Pulmonary artery endothelial cell (primary cell): ENCODE measurements at places on chromosomes 7 and 10.

DNA sequence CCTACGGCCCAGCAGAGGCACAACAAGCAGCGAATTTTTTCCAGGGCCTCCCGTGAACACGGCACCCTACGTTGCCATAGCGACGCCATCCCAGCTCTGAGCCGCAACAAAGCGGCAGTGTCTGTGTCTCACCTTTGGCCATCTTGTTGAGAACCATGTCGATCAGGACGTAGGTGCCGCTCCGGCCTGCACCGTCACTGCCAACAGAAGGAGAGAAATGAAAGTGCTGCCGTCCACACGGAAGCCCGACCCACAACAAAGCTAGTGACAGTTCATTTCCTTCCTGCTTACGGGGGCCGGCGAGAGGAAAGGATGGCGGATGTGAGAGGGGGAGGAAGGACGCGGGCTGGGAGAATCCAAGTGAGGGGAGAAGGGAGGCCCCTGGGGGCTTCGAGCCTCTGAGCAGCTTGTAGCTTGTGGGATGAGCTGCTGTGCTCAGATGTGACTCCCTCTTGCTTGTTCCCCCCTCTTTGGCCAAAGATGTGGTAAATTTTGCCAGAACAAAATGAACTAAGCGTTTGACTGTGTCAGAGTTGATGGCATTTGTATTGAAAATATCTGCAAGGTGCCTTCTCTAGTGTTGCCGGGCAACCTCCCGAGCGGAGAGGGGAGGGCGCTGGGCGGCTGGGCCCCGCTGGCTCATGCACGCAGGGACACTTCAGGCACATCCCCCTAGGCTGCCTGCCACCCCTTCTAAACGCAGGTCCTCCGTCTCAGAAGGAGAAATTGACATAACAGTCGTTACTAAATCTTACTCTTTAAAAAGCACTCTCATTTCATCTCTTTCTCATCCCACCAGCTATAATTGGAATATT is 232.2 kb downstream of the DNAJB6 start:
- DNase-seq: no peak

DNA sequence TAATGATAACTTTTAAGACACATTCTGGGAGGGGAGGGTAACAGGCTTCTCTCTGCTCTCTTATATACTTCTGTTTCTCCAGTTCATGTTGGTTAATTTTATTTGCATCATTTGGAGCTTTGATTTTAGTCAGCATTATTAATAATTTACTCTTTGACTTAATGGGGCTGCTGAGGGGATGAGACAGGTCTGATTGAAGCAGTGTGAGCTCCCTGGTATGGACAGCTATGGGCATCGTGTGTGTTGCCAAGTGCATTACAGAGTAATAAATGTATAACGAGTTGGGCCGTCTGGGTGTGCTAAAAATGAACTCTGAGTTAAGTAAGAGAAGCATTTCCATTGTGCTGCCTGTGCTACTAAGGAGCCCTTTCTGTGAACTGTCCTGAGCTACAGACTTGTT is 31.7 kb upstream of the IKZF1 start:
- no peak for DNase-seq

GRCh38 chr10:122191936-122192541 is 79.1 kb upstream of the BTBD16 start:
- no peak for DNase-seq

DNA sequence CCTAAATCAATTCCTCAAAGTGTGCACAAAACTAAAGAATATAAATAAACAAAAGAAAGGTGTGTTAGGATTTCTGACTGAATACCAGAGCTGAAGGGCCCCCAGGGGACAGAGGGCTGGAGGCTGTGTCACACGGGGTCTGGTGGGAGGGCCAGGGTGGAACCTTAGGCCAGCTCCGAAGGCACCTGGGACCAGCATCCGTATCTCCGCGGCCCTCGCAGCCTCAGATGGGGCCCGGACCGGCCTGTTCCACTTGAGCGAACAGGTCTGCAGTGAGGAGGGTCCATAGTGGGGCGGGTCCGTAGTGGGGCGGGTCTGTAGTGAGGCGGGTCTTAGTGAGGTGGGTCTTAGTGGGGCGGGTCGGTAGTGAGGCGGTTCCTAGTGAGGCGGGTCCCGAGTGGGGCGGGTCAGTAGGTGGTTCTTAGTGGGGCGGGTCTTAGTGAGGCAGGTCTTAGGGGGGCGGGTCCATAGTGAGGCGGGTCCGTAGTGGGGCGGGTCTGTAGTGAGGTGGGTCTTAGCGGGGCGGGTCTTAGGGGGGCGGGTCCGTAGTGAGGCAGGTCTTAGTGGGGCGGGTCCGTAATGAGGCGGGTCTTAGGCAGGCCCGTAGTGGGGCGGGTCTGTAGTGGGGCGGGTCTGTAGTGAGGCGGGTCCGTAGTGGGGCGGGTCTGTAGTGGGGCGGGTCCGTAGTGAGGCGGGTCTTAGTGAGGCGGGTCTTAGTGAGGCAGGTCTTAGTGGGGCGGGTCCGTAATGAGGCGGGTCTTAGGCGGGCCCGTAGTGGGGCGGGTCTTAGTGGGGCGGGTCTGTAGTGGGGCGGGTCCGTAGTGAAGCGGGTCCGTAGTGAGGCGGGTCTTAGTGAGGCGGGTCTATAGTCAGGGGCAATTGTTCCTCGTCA is 15.1 kb downstream of the GPR146 start:
- no peak for DNase-seq

DNA sequence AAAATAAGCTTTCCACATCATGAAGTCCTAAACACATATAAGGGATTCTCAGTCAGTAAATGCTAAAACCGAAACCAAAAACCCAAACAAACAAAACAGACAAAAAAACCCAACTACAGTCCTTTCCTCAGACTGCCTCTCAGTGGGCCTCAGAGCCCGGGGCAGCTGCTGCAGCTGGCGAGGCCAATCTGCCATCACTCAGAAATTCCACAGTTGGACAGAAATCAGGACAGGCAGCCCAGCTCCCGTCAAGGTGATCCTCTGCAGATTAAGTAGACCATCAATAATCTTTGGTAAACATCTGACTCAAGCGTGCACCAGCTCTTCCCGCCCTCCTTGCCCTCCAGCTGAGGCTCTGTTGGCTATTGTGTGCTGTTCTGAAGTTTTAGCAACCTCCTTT is 142.2 kb downstream of the ATXN7L1 start:
- DNase-seq: no peak

DNA sequence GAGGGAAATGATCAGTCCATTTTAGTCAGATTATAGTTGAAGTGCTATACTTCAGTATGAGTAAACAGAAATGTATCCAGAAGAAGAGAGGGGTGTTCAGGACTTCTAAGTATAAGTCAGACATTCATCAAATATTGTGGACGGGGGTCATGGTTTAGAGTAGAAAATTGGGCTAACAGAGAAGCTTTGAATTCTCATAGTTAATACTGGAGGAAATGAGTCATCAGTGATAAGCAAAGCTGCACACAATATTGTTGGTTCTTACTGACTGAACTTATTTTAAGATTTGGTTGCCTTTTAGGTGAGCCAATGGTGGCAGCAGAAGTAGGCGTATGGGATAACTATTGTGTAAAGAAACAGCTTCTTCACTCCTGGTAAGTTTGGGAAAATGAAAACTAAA is 1.7 kb upstream of the SUMF2 start:
- DNase-seq: no peak

DNA sequence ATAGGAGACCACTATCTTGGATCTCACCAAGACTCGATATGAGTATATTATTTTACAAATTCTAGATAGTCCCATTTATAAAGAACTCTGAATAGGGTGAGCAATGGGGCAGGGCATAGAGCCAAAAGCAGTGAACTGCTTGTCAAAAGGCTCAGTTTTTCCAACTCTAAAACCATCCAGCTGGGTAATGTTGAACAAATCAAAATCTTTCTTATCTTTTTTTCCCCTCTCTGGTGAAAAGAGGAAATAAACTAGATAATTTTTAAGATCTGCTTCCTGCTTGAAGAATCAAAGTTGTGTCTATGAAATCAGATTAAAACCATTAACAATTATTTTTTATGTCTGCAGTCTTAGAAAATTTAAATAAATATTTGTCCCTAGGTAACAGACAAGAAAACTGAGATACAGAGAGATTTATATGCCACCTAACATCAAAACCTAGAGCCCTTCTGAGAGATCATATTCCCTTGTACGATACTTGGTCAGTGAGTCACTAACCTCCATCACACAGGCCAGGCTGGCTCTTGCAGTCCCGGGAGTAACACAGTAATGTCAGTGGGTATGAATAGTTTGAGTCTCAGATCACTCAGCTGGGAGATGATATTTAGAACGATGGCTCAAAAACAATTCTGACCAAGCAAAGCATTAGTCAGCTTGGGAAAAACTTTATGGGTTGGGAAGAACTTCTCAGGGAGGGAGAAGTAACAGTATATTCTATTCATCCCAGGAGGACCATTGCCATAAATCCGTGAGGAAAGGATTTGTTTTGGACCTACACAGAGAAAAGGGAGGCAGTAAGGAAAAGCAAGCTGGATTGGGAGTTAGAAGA is 178.8 kb downstream of the REEP3 start:
- no peak for DNase-seq

- no peak for DNase-seq
Measured at GRCh38 chr7:66379542-66380160, 174.5 kb downstream of the TPST1 start.

GRCh38 chr7:604884-605531 is 85.4 kb upstream of the PDGFA start:
- DNase-seq: no peak

DNA sequence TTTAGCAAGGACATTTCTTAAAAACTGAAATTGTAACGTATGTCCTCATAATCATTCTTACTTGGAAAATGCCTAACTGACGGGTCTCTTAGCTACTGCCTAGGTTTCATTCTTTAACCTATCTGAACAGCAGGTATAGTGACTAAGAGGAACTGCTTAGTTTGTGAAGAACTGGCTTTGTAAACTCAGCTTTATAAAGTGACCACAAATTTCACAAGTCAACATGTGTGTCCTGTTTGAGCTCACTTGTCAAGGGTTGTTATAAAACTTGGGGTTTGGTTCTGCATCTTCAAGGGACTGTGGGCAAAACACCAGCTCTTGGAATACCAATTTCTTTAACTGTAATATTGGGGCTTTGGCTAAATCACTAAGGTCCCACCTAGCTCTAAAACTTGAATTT is 32.2 kb downstream of the MRPS33 start:
- no peak for DNase-seq

GRCh38 chr7:35253710-35254495 is at the start of gene TBX20:
TSS of gene TBX20 (minus strand) at chr7:35254100. CDS start at chr7:35253620, 480 bp downstream.
- DNase-seq: peak; percentile 24

DNA sequence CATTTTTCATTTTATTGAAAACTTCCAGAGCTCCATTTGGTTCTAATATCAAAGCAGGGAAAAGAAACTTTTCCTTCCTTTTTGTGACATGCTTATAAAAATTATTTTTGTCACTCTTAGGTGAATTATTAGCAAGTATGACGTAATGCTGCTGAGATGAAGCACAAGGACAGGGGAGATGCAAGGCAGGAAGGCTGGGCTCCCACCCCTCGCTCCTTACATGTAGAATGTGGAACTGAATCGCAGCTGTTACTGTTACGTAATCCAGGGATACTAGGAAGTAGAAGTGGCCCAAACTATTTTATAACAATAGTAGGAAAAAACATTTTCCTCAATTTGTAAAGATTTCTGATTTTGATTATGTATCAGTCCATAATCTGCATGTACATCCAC is 17.1 kb upstream of the GTPBP4 start:
- no peak for DNase-seq

DNA sequence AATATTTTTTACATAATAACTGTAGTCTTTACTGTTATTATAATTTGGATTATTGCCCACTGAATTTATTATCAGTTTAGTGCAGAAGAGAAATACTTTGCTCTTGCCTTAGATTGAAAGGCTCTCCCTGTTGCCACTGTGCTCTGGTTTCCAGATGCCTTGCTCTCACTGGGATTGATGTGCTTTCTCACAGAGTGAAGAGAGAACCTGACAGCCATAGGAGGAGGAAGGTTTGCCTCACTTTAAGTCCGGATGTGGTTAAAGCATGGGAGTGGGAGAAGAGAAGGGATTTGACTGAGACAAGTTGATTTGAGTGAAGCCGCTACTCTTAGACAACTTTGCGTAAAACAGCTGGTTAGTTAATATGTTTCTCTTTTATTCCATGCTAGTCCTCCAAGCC is 68.2 kb upstream of the RPA3 start:
- no peak for DNase-seq
